NCI-H460 (cell line): ENCODE measurements at places on chromosomes 11 and 22. TPM values are rescaled to one million over a fixed set of nuclear protein-coding genes. Genes with fewer than 3 reads are reported as not detected.

DNA sequence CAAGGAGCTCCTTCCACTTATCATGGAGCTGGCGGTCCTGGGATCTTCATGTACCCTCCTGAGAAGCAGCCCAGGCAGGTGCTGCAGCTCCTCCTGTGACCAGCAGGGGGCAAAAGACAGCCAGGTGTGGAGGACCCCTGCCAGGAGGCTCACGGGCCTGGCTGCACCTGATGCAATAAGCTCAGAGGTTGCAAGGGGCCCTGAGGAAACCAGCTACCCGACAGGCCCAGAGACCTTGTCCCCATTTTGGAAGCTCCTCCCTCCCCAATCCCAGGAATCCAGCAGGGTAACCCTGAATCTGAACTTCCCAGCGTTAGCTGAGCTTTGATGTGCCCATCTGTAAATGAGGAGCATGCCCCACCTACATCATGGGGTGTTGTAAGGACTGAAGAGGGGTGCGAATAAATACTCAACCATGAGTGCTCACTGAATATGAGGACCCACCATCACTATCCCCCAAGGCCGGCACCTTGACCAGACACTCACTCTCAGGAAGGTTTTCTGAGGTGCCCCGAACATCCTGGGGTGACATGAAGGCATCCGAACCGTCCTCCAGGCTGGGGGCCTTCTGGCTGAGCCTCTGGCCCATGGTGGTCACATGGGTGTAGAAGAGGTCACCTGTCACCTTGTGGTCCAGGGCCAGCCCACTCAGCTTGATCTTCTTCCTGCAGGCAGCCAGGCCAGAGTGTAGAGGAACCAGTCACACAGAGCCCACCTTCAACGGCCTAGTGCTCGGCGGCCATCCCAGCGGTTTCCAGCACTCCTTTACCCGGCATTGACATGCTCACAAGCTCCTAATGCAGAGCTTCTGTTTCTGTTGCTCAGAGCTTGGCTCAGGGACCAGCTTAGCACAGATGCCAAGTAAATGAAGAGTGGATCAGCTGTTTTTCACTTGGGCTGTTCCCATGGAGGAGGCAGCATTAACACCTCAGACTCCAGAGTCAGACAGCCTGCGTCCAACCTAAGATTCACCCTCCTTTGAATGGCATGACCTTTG, 21.7 kb downstream of the SLC43A1 start:
- no peak for DNase-seq

DNA sequence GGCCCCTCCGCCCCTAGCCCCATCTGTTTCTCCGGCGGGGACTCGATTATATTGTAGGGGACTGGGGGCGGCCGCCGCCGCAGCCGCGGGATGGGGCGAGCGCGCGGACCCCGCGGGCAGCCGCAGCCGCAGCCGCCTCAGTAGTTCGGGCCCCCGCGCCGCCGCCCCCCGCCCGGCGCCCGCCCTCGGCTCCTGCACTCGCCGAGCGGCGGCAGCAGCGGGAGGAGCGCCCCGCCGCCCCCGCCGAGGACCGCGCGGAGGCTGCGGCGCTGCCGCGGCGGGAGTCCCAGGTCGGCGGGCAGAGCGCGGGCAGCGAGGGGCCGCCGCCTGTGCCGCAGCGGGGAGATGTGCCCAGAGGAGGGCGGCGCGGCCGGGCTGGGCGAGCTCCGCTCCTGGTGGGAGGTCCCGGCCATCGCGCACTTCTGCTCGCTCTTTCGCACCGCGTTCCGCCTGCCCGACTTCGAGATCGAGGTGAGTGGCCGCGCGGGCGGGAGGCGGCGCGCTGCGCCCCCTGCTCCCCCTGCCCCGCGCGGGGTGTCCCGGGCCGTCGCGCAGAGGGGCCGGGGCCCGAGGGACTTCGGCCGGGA, at the start of gene CECR2:
Gene CECR2, plus strand, starts transcription at position 22 of the 587 bp plus-strand sequence. Its CDS starts 324 bp downstream, at position 346.
- no peak for DNase-seq

DNA sequence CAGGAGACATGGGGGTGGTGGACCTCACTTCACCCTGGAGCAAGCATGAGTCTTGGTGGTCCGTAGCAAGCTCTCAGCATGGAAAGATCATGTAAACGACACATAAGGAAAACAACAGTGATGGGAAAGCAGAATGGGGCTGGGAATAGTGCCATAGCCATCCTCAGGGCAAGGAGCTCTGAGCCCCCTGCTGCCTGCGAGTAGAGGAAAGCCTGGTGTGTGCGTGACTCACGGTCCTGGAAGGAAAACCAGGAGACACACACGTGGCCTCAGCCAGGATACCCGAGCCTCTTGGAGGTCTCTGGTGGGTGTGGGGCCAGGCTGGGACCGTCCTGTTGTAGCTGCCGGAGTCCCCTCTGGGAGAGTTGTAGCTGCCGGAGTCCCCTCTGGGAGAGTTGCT, 12.4 kb downstream of the SHANK3 start:
- no peak for DNase-seq

EXPH5 gene
- 2.5 and 2.7 TPM in 2 replicates for total RNA-seq

OPCML gene
- total RNA-seq, result 0.03 and 0.10 TPM in 2 replicates

SYT9 gene
- not detected in 2 replicates for total RNA-seq

LRP4 gene
- total RNA-seq, result 0.54 and 0.81 TPM in 2 replicates

CCDC15 gene
- 1.8 and 2.3 TPM in 2 replicates for total RNA-seq

CARNS1 gene
- 0.09 and 0.12 TPM in 2 replicates for total RNA-seq
